T-cell (primary cell): ENCODE measurements at places on chromosomes 2 and 18. TPM values are rescaled to one million over a fixed set of nuclear protein-coding genes. Genes with fewer than 3 reads are reported as not detected.

Gene PIEZO2
- 0.13 TPM for total RNA-seq

- DNase-seq = peak; percentile 84
Measured at GRCh38 chr2:234463626-234464290, 33.1 kb downstream of the ARL4C start.

GRCh38 chr2:85822766-85823165 is 66.0 kb downstream of the ST3GAL5 start:
- DNase-seq = no peak

DNA sequence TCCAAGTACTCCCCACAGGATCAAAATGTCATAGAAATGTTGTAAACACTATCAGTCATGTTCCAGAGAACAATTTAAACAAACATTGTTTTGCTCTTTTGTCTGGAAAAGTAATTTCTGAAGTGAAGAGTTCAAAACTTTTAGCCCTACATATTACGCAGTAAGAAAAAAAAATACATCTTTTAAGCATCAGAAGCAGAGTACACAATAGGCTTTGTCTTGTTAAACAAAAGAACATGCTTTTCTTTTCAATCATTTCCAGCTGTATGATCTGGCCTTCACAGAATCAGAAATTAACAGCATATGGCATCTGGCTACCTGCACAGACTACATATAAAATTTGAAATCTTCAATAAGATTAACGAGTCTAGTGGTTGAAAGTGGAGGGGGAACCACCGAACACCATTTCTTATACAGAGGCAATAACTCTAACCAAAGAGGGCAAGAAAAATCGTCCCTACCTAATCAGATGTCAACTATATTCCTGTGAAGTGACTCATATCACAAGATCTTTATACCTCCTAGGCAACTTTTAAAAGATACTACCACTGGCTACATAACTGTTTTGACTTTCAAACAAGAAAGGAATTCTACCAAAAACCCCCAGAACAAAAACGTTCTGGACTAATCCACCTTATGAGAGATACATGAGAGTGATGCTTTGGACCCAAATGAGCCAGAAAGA is 149.3 kb downstream of the EXOC6B start:
- no peak for DNase-seq

DNA sequence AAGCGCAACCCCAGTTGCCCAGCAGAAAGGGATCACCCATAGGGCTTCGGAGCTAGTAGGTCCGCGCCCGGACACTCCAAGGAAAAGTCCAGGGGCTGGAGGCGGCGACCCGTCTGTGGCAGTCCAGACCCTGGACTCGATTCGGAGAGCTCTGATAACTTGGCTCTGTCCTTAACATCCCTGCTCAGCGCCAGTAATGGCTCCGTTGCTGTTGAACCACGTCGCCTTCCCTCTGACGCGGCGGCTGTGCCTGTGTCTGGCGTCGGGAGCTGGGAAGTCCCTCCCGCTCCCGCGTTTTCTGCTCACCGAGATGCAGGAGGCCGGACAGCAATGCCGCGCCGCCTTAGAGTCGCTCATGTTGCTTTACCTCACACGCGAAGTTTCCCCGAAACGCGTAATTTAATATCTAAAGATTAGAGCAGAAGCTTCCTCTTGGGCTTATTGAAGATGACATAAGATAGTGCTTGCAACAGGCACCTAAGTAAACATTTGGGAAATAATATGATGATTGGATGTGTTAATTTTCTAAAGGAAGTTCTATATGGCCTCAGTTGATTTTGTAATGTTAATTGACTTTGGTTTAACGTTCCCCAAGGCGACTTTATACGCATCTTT is 1.3 kb upstream of the ZBTB14 start:
- DNase-seq = peak; percentile 56

- no peak for DNase-seq
Measured at GRCh38 chr18:44388329-44388728, 292.4 kb upstream of the SETBP1 start.

- DNase-seq = peak; percentile 71
Measured at GRCh38 chr2:197255543-197255942, 55.0 kb downstream of the ANKRD44 start.

DNA sequence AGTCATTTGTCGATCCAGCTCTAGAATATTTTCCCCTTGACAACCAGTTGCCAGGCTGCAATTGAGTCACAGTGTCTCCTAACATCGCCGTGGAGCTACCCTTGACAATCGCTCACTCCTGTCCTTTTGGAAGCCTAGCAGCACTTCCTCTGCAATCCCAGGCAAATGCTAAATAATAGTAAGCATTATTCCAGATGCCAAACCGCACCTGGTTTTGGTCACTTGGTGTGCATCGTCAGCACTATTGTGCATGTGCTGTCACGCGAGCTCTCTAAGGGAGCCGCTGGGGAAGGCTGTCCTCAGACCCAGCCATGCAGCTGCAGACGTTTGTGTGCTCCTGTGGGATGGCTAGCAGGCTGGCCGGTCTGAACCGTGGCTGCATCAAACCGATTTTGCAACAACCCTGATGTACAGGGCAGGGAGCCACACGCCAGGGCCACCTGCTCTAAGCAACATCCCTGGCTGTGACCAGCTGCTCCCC is 549.5 kb upstream of the ID2 start:
- DNase-seq = no peak

- DNase-seq = no peak
Measured at GRCh38 chr2:66985906-66986305, 411.2 kb upstream of the ETAA1 start.

Gene TMEFF2
- total RNA-seq = not detected

Gene OSR1
- total RNA-seq = not detected

- DNase-seq = no peak
Measured at GRCh38 chr2:135818937-135819610, 17.9 kb downstream of the LCT start.

DNA sequence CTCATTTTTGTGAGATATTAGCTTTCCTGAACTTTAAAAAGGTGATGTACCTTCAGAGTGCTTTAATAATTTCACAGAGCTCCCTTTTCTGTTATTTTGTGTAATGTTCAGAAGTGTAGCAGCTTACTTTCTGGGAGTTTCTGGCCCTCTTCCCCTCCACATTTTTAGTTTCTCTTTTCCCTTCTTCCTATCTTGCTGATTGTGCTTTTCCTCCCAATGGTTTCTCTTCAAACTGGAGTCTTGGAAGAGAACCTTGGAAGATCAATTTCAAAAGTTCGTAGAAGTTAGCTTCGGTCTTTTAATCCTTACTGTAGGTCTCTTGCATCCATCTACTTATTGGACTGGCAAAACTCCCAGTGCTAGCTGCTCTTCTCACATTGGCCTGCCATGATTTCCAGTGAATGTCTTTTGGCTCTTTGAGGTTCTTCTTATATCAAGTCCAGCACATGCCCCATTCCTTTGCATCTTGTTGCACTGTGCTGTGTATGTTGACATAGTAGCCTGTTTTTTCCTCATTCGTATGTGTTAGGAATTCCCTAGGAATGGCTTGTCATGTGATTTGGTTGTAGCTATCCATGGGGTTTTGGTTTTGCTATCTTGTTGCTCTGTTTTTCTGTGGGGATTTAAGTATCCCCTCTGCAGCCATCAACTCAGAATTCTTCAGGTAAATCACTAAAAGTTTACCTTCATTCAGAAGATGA is 7.8 kb downstream of the CCNT2 start:
- DNase-seq = no peak

Gene ACTR2
- total RNA-seq = 246 TPM

DNA sequence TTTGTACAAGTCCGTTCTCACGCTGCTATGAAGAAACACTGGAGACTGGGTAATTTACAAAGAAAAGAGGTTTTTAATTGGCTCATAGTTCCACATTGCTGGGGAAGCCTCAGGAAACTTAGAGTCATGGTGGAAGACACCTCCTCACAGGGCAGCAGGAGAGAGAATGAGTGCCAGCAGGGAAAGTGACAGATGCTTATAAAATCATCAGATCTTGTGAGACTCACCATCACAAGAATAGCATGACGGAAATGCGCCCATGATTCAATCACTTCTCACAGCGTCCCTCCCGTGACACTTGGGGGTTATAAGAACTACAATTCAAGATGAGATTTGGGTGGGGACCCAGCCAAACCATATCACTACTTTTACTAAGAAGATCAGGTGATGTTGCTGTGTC is 285.8 kb downstream of the TMX3 start:
- no peak for DNase-seq
